ENCODE measurements at places on chromosomes 16 and 17.

GRCh38 chr17:30093463-30094147 is 23.0 kb upstream of the NSRP1 start:
- DNase-seq, result peak; percentile 11

- no peak for DNase-seq
Measured at GRCh38 chr16:73506568-73507056, 458.7 kb upstream of the ZFHX3 start.

DNA sequence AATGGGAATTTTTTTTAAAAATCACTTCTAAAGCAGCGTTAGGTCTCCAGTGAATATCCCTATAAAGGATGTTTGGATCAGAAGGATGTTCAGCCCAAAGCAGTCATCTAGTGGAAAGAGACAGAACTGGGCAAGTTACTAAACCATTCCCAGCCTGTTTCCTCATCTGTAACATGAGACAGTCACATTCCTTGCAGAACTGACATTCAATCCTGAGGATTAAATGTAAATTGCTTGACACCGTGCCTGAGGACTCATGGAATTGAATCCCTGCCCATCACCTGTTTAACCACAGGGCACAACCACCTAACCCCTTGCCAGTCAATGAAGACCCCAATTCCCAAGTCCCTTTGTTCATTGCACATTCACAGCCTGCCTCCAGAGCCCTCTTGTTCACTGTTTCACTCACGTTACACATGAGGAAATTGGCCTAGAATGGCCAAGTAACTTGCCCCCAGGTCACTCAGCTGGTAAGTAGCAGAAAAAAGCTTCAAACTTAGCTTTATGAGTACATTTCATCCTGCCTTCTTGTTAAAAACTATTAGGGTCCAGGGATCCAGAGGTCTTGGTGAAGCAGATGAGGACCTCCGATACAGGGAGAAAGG is 1.4 kb downstream of the CMTM2 start:
- DNase-seq, result no peak

DNA sequence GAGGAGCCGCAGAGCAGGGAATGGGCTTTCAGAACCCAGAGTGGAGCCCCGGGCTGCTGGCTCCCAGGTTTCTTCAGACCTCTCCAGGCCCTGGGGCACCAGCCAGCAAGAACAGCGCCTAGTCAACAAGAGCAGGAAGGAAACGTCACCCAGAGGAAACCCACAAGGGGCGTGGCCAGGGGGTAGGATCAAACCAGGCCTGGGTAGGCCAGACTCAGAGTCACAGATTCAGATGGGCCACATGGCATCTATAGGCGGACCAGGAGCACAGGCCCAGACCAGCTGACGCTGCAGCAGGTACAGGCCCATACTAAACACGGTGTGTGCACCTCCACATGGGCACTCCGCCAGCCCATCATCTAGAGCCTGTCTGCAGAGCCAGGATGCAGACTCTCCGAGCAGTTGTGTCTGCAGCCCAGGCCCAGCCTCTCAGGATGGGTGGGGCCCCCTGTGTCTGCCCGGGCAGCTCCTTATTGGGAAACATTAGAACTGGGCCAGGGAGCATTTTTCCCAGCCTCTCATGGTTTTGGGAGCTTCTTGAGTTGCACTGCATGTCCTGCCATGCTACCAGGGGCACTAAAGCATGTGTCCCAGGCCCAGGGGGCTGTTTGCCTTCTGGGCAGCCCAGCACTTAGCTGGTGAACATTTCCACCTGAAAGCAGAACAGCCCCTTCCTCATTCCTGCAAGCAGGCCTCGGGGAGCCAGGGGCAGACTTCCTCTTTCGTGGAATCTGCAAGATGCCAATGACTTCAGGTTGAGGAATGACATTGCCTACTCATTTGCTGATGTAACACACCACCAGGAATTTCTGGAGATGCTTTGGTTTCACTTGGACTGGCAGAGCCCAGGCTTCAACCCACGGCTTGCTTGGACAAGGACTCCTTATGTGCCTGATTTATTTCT is at the start of gene NLRP1:
Gene NLRP1, minus strand, starts transcription at position 127 of the 904 bp plus-strand sequence. CDS start 552 bp downstream, outside the sequence.
- peak; percentile 93 for DNase-seq

DNA sequence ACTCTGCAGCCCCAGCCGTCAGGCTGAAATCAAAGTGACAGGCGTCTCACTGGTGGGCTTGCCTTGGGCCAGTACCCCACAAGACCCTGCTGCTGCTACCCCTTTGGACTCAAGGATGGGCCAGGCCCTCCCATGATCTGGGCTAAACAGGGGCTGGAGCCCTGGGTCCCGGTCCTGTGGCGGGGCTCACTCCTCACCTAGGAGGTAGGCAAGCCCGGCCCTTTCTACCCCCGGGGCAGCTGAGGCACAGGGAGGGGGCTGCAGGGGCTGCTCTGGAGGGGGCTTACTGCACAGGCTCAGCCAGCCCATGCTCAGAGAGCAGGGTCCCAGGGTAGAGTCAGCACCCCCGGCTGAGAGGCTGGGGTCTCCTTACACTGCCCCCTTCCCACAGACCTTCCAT is 23.6 kb downstream of the KATNB1 start:
- DNase-seq, result no peak
